ENCODE measurements at places on chromosomes 4 and X.

DNA sequence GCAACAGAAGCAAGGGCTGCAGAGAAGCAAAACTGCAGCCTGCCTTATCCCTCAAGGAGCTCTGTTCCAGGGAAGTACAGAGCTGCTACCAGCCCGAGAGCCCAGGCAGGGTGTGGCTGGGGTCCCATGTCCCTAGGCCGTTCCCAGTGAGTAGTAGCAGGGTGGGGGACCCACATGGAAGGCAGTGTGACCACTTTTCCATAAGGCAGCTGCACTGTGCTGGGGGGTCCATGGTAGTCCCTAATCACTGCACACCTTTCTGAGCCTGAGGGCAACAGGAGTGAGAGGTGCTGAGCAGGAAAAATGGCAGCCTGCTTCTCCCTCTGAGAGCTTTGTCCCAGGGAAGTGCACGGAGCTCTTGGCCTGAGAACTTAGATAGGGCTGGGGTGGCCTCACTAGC lies 135.9 kb downstream of the SH3BGRL start:
- DNase-seq, result no peak

- no peak for DNase-seq
These were observed 69.3 kb downstream of the YIPF6 start for GRCh38 chrX:68568136-68568535.

- DNase-seq, result no peak
These were observed 123.2 kb upstream of the LNX1 start for GRCh38 chr4:53714236-53715140.

DNA sequence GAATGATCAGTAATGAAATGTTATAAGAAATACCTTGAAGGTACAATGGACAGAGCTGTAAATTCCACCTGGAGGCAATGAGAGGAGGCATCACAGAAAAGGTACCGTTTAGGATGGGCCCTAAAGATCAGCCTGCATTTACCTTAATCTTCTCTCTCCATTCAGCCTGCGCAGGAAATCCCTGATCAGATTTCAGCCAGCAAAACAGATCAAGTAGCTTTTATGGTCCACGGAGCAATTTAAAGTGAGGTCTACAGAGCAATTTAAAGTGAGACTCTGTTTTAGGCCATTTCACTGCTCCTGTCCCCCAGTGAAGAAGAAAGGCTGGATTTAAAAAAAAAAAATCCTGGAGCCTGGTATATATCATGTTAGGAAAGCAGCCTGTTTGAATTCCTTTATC lies 195.1 kb upstream of the VCX start:
- no peak for DNase-seq

- DNase-seq, result no peak
These were observed 581 bp downstream of the DNAJB14 start for GRCh38 chr4:99945718-99946355.

- DNase-seq, result no peak
These were observed 7.5 kb upstream of the GUCY1A1 start for GRCh38 chr4:155659176-155659575.

DNA sequence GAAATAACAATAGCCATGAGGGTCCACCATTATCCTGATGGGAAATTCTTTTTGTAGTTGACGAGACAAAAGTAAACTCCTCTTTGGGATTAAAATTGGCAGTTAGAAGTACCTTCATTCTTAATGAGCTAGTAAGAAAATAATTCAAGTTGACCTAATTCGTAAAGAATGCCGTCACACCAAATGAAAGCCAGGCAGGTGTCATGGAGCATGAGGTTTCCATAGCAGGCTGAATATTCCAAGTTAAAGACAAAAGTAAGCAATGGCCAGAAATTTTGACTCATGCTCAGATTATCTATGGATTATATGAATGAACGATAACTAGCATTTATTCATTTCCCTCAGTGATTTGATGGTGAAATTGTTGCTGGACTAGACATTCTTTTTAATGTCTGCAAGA lies 192.2 kb upstream of the FAT1 start:
- no peak for DNase-seq

DNA sequence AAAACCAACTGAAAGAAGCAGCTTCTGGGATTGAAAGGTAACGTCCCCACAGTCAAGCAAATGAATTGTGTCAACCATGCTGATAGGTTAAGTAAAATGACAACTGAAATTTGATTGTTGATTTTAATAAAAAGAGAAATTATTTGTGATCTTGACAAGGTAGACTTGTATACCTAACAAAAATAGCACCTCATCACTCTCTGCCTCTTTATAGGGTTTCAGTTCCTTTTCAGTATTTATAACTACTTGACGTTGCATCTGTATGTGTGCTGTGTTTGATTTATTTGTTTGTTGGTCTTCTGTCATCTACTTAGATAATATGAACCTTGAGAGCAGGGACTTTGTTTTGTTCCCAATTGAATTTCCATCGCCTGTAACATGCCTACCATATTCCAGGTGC lies 7.9 kb upstream of the PPP3CA start:
- no peak for DNase-seq

GRCh38 chrX:45760187-45760742 lies 559.6 kb upstream of the DIPK2B start:
- DNase-seq, result no peak

GRCh38 chr4:57342411-57342810 lies 232.2 kb upstream of the IGFBP7 start:
- no peak for DNase-seq

DNA sequence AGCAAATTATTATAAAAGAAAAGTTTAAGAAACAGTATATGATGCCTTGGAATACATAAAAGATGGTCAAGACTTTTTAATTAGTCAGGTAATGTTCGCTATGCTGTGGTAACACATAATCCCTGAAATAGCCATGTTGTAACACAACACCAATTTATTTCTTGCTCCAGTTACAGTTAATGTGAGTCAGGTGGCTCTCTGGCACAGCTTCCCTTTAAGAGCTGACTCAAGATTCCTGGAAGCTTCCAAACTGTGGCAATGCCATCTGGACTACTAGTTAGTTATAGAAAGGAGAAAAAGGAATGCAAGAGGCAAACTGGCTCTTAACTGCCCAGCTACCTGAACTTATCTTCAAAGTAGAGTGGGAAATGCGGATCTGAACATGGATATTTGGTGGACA lies 210.5 kb downstream of the CHM start:
- no peak for DNase-seq

GRCh38 chr4:119729835-119730670 lies 101.4 kb upstream of the PDE5A start:
- no peak for DNase-seq

DNA sequence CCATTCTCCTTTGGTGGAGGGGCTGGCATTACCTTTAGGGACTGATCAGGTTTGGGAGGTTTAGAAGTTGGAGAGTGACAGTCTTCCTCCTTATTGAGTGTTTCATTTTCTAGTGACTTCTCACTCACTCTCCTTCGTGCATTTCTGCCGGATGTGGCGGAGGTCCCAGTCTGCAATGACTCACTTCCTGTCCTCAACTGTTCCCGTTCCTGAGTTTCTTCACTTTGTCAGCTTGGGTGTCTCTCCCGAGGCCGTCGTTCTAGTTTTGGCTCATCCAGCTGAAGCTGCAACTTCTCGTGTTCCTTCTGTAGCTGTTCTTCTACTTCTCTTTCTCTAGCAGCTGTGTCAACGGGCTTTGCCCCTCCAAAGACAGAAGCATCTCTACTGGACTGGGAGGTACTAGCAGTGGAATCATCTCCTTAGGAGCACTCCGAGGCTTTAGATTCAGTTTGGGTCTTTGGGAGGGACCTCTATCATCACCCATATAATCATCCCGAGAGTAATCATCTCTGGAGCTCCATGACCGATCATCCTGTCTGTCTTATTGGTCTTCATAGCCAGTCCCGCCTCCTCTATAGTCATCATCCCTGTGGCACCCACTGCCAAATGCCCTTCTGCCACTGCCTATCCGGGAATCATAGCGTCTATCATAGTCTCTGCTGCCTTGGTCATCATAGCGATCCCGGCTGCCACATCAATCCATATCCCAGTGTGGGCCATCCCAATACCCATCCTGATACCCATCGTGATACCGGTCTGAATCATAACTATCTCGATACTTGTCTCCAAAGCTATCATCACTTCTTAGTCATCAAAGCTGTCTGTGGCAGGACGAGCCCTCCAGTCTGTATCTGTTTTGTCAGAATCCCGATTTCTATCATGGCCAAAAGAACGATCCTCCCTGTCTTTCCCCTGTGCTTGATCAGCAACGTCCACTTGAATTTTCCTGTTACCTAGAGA lies 35.3 kb upstream of the VSIG4 start:
- DNase-seq, result no peak

- no peak for DNase-seq
These were observed 34.2 kb upstream of the FAT1 start for GRCh38 chr4:186757696-186758355.

GRCh38 chr4:47145630-47146029 lies 114.3 kb downstream of the GABRB1 start:
- no peak for DNase-seq

Data from NCI-H187 (cell line).